Fibroblast of pulmonary artery (primary cell): ENCODE measurements at places on chromosomes 5 and 9.

DNA sequence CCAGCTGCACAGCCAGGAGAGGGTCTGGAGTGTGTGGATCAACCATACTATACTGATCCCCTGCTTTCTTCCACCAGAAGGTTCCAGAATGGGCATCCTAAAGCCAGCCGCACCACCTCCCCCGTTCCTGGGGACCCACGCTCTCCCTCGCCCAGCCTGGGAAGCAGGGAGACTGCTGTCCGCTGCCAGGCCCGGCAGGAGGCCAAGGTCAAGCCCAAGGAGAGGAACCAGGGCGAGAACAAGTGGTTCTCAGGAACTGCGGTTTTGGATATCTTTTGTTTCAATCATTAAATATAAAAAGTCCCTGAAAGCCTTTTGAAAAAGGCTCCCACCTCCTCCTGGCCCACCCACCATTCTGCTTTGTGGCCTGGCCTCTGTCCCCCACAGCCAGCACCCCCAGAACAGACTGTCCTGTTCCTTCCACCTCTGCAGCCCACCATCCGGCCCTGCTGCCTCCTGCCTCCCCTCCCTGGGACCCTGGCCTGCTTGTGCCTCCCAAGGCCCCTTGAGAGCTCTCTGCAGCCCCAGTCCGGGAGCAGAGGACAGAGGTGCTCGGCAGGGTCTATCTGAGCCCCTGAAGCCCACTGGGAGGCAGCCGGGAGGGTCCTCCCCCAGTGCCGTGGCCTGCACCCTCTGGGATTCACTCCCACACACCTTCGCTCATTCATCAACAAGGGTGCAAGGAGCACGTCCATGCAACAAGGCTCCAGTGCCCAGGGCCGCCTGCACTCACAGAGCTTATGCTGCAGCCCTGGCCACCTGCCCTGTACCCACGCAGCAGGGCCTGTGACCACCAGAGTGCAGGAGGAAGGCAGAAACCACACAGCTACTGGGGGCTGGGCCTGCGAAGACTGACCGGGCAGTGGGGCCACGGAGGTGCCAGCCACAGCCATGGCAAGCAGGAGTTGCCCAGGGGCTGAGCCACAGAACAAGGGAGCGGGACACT, 614 bp upstream of the LCN6 start:
- DNase-seq, result no peak

DNA sequence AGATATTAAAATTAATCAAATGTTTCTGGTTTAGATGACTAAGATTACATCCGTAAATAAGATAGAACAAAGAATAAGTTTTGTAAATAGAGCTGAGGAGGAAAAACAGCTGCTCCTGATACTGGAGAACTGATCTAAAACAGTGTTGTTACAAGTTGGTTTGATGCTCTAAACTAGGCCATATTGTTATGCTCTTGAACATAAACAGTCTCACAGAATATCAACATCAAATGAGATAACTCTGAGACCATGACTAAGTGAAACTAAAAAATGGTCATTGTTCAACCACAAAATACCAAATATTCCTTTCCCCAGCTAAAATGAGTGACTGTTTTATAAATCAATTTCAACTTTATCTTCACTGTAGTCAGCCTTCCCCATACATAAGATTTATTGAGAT, 16.5 kb upstream of the SRFBP1 start:
- no peak for DNase-seq

- DNase-seq, result no peak
Measured at GRCh38 chr5:19258686-19259085, 729.3 kb downstream of the CDH18 start.

- no peak for DNase-seq
Measured at GRCh38 chr5:2916076-2916682, 164.7 kb upstream of the IRX2 start.

DNA sequence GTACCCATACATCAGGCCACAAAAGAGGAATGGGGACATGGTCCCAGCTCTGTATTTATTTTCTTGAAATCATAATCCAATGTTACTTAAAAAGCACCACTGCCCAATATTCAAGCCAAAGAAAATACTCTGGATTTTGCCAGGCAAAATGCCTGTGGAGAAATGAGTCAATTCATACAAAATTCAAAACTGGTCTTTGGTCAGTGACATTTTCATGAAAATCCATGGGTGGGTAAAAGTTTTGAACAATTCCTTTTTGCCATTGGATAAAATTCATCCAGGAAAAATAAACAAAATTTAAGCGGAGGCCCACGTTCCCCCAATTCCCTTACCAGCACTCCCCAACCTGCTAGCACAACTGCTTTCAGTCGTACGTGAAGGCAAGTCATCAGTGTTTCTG, 186.2 kb downstream of the GLIS3 start:
- DNase-seq, result no peak

DNA sequence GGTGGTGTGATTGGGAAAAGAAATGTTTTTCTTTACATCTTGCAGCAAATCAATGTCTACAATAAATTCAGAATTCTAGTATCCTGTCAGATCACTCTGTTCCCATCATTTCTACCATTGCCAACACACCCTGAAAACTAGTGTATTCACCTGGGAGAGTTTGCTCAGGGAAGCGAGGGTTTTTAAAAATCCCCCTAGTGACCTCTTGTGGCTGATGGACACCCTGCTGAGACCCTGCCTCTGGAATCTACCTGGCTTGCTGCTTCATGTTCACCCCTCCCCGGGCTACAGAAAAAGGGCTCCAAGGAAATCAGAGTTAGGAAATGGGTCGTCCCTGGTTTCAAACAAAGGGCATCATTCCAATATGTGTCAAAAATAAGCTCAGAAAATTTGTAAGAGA, 21.4 kb upstream of the ALDOB start:
- no peak for DNase-seq

GRCh38 chr9:132973713-132974112, 4.8 kb upstream of the GFI1B start:
- DNase-seq, result peak; percentile 21

DNA sequence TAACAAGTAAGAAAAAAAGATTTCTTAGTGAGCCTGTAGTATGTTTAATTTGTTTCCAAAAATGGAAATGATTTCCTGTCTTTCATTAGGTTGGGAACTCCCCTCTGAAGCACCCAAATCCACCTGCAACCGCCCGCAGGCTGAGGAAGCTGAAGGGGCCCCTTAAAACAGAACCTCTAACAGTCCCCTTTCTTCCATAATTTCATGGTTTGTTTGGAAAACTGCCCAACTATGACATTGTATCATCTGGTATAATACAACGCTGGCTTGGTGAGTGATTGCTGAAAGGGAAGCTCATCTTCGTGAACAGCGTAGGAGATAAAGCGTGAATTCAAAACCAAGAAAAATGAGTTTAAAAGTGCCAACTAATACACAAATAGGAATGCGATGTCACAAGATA, 215.5 kb downstream of the FSTL4 start:
- no peak for DNase-seq

DNA sequence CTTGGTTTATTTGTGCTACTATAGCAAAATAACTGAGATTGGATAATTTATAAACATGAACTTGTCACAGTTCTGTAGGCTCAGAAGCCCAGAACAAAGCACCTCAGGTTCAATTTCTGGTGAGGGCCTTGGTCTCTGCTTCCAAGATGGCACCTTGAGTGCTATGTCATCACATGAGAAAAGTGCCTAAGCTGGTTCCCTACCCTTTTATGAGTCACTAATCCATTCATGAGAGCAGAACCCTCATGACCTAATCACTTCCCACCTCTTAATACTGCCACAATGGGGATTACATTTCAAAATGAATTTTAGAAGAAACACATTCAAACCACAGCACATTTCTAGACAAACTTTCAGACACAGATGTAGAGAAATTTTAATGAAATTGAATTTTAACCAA, 98.2 kb upstream of the PRSS3 start:
- no peak for DNase-seq

DNA sequence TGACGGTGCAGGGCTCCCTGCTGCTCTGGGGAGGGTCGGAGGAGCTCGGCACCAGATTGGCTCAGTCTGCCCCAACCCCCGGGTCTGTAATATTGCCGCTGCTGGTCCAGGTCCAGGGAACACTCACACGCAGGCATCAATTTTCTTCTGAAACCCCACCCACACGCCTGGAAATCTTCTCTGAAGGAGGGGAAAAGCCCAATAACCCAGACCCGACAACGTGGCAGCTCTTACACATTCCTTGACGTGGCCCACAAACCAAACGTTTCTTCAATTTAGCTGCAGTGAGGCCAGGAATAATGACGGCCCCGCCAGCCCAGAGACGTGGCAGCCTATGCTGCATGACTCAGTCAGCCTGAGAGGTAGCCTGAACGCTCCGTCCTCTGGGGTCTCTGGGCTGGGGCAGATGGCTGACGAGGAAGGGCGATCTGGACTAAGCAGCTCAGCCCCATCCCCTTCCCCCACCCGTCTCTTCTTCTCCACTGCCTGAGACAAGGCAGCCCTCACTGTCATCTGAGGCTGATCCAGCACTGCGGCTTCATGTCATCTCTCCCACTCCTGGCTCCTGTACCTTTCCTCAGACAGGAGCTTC, 9.9 kb upstream of the SPARC start:
- peak; percentile 96 for DNase-seq

DNA sequence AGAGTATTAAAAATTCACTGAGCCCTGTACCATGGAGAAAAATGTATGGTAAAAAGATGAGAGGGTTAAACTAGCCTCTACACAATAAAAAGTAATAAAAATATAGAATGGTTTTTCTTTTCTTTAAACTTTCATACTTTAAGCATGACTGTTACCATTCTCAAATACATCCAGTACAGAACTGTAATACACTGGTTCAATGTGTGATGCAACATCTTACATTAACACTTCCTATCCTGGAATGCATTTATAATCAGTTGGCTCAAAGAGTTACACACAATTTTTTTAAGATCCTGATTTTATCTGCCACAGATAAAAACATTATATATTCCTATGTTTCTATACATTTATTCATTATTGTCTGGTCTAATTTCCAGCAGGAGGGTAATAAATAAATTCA, 4.7 kb downstream of the GNAQ start:
- DNase-seq, result peak; percentile 52

GRCh38 chr5:128644863-128645262, 106.8 kb upstream of the FBN2 start:
- peak; percentile 63 for DNase-seq
